ENCODE measurements at places on chromosomes 3 and 15. TPM values are rescaled to one million over a fixed set of nuclear protein-coding genes. Genes with fewer than 3 reads are reported as not detected.

The MRPL3 gene
- 98.7 TPM for total RNA-seq

- peak; percentile 79 for DNase-seq
These were observed 7.5 kb upstream of the ALCAM start for GRCh38 chr3:105359098-105359762.

The STXBP5L gene
- total RNA-seq, result not detected

The XCR1 gene
- total RNA-seq, result not detected

DNA sequence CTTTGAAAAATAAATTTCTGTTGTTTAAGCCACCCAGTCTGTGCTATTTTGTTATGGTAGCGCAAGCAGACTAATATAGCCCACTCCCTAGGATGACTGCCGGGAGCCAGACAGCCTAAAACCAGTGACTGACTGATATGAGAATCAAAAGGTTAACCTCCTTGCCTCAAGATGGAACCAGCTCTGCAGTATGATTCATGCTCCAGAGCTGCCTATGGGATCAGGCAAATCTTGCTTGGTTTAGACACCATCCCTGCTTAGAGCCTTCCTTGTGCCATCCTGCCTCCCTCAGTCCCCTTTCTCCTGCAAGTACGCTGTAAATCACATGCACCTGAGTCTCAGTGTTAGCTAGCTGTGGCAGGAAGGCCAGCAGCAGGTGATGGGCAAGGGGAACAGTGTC, 39.3 kb downstream of the TRANK1 start:
- no peak for DNase-seq
